ENCODE measurements at places on chromosomes 4 and X. TPM values are rescaled to one million over a fixed set of nuclear protein-coding genes. Genes with fewer than 3 reads are reported as not detected.

CT45A9 gene
- not detected for total RNA-seq

PASD1 gene
- not detected for total RNA-seq

KDR gene
- total RNA-seq: not detected

SFRP2 gene
- not detected for total RNA-seq

NWD2 gene
- total RNA-seq: not detected

POU4F2 gene
- total RNA-seq: not detected

- H3K27me3 ChIP-seq: no peaks in the 10 kb centered on the region
- H3K36me3 ChIP-seq: no peaks in the 10 kb centered on the region
- H3K4me1 ChIP-seq: no peaks in the 10 kb centered on the region
Measured at GRCh38 chr4:174882317-174882992, 35.7 kb upstream of the ADAM29 start.

- H3K27me3 ChIP-seq: no peaks in the 10 kb centered on the region
- H3K4me1 ChIP-seq: peaks cover 25% of the 10 kb centered on the region
- no peak for DNase-seq
- no peak overlapping the region for H3K27ac ChIP-seq
Measured at GRCh38 chrX:9162698-9163097, 128.8 kb upstream of the FAM9B start.

DNA sequence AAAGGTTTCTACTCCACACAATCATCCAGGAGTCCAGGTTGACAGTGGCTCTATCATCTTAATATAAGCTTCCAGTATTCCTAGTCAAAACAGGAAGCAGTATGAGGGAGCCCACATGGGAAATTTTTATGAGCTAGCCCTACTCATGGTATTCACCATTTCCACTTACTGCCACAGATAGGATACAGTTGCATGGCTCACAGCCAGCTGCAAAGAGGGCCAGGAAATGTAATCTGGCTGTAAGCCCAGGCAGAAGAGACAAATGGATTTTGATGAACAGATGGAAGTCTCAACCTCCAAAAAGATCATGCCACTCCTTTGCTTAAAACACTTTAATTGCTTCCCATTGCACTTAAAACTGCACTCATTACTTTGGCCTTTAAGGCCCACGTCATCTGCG, 150.6 kb downstream of the ADAMTS3 start:
- no peak overlapping the region for H3K27ac ChIP-seq
- no peaks in the 10 kb centered on the region for H3K36me3 ChIP-seq
- no peaks in the 10 kb centered on the region for H3K4me1 ChIP-seq
- no peak overlapping the region for H3K4me3 ChIP-seq
- no peak for DNase-seq
- no peaks in the 10 kb centered on the region for H3K27me3 ChIP-seq

GRCh38 chr4:15694431-15694830, 8.4 kb upstream of the BST1 start:
- no peak for DNase-seq
- H3K4me1 ChIP-seq: peaks cover 6% of the 10 kb centered on the region
- H3K27ac ChIP-seq: no peak overlapping the region
- no peaks in the 10 kb centered on the region for H3K36me3 ChIP-seq
- H3K4me3 ChIP-seq: no peak overlapping the region
- peaks cover 11% of the 10 kb centered on the region for H3K27me3 ChIP-seq

- H3K4me3 ChIP-seq: no peak overlapping the region
- peaks cover 7% of the 10 kb centered on the region for H3K36me3 ChIP-seq
- no peak overlapping the region for H3K27ac ChIP-seq
- H3K27me3 ChIP-seq: no peaks in the 10 kb centered on the region
- no peak for DNase-seq
- peaks cover 42% of the 10 kb centered on the region for H3K4me1 ChIP-seq
Measured at GRCh38 chr4:2592572-2592971, 56.1 kb downstream of the FAM193A start.

GRCh38 chrX:79270401-79270800, 96.7 kb downstream of the ITM2A start:
- no peak overlapping the region for H3K4me3 ChIP-seq
- no peaks in the 10 kb centered on the region for H3K27me3 ChIP-seq
- no peak overlapping the region for H3K27ac ChIP-seq
- H3K36me3 ChIP-seq: no peaks in the 10 kb centered on the region
- peak; percentile 44 for DNase-seq

Measured in activated T-helper 1 cell treated with anti-CD3 and anti-CD28 coated beads, Interleukin-12 subunit alpha, Interleukin-12 subunit beta, Interleukin-2, Interleukin-4 antibody, amounts not matched to agents 30 ng/mL and 10 ng/mL and 1 ng/mL, durations not matched to agents 14 hours and 24 hours and 36 hours (primary cell).